ENCODE measurements at places on chromosomes 5 and 9.

DNA sequence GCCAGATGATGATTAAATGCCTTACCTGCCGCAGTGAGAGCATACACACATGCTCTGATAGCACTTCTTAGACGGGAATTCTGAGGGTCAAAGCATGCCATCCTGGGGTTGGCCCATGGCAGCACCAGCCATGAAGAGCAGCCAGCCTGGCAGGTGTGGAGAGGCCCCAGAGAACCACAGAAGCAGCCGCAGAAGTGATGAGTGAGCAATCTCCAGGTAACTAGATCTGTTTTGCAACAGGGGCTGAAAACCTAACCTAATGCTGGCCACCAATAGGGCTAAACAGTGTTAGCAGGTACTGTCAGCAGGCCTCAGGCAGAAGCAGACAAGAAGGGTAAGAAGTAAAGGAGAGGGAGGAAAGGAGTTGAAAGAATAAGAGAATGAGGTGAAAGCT, 33.5 kb upstream of the HOMER1 start:
- no peak for DNase-seq

GRCh38 chr5:141850786-141851185, 27.4 kb downstream of the PCDH1 start:
- DNase-seq = no peak

GRCh38 chr9:76115396-76115795, 224.9 kb downstream of the PCSK5 start:
- no peak for DNase-seq

- no peak for DNase-seq
Measured at GRCh38 chr9:81384911-81385310, 304.4 kb downstream of the TLE1 start.

GRCh38 chr9:698276-698675, 143.2 kb upstream of the DMRT1 start:
- DNase-seq = no peak

All from stimulated activated CD8-positive, alpha-beta memory T cell treated with anti-CD3 and anti-CD28 coated beads, Interleukin-2, amount 100 ng/mL, for 1 hour (primary cell).